ENCODE measurements at places on chromosomes 3 and 15.

- no peak for DNase-seq
Observed at GRCh38 chr15:45384700-45385099, 6.4 kb upstream of the GATM start.

GRCh38 chr3:47581835-47582234, 3.2 kb upstream of the CSPG5 start:
- no peak for DNase-seq

DNA sequence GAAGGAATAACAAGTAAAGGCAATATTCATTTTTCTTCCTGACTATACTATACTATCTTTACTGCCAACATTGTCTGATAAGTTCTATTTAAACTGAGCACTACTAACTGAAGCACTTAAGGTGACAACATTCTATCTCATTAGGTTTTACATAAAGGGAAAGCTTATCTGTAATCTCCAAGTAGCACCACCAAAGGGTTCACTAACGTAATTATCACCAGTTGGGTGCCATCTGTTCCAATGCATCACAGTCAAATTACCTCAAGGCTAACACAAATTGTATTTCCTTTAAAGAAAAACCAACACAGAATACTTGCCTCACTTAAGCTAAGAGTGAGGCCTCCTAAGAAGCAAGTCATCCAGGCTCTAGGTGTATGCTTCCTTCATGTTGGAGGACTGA, 453.8 kb downstream of the RAP2B start:
- DNase-seq = no peak

DNA sequence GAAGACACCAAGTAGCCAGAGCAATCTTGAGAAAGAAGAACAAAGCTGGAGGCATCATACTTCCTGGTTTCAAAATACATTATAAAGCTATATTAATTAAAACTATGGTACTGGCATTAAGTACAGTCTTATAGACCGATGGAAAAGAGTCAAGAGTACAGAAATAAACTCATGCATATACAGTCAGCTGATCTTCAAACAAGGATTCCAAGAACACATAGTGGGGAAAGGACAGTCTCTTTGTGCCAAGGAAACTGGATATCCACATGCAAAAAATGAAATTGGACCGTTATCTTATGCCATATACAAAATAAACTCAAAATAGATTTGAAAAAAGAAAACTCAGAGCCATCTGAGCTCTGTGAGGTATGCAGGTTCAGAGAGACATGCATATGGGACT, 57.4 kb downstream of the SERP1 start:
- DNase-seq = no peak

- DNase-seq = no peak
Observed at GRCh38 chr3:61570813-61571212, 9.4 kb downstream of the PTPRG start.

GRCh38 chr3:126463521-126463920, 12.2 kb downstream of the ZXDC start:
- DNase-seq = no peak

DNA sequence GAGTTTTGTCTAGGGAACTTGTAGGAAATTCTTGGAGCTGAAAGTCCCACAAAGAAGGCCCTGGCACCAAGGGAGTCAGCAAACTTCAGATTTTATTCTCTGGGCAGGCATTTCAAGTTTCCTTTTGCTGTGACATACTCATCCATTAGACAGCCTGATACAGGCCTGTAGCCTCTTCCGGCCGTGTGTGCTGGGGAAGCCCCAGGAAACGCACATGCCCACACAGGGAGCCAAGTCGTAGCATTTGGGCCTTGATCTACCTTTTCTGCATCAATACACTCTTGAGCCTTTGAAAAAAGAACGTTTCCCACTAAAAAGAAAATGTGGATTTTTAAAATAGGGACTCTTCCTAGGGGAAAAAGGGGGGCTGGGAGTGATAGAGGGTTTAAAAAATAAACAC, 15.0 kb downstream of the TIGIT start:
- no peak for DNase-seq

- DNase-seq = no peak
Observed at GRCh38 chr15:46450810-46451182, 816.0 kb downstream of the SQOR start.

- DNase-seq = no peak
Observed at GRCh38 chr3:4809922-4810321, 169.3 kb upstream of the BHLHE40 start.

- DNase-seq = no peak
Observed at GRCh38 chr15:71422530-71423259, 307.4 kb downstream of the THSD4 start.

GRCh38 chr3:183460081-183461055, 31.9 kb upstream of the MCF2L2 start:
- no peak for DNase-seq

DNA sequence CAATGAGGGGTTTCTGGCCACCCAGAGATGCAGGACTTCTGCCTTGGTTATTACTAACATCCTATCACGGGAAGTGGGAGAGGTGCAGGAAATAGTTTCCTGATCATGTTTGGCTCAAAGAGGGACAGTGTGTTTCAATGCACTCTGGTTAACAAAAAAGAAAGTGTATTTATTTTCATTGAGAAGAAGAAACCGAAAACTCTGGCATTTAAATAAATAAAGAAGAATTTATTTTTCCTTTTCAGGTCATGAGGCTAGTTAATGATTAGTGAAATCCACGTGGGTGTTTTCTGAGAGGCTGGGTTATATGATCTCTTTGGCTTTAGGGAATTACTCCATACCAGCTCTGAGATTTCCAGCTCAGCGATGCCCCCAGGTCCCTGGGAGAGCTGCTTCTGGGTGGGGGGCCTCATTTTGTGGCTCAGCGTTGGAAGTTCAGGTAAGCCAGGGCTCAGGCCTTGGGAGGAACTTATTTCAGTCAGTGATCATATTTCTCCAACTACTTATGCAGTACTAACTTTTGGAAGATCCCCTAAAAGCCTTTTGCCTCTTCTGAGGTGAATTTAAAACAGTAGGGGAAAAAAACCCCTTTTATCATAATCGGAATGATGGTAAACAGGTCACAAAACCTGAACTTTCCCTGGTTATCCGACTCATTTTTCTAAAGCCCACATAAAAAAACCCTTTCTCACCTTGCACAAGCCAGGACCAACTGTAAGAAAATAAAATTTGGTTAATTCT, at the start of gene PLA1A:
Gene PLA1A (plus strand): TSS at position 338 of the 741 bp plus-strand sequence. CDS start 29 bp downstream, at position 367.
- no peak for DNase-seq

DNA sequence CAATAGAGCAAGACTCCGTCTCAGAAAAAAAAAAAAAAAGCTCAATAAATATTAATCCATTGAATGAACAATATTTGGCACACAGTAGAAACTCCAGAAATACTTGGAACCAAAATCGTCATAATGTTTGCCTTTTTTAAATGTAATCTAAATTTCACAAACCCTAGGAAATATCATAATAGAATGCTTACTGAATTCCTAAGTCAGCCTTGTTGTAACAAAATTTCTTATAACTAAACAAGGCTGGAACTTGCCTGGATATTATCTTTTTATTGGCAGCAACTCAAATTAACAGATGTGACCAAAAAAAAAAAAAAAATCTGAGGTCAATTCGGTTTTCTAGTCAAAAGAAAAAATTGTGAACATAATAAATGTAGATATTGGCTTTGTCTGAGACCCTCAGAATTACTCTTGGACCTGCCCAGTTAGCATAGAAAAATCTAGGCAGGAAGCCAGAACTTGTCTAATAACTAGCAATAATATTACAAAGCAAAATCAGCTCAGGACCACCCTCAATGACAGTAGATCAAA, 33.3 kb downstream of the GABPB1 start:
- DNase-seq = no peak

DNA sequence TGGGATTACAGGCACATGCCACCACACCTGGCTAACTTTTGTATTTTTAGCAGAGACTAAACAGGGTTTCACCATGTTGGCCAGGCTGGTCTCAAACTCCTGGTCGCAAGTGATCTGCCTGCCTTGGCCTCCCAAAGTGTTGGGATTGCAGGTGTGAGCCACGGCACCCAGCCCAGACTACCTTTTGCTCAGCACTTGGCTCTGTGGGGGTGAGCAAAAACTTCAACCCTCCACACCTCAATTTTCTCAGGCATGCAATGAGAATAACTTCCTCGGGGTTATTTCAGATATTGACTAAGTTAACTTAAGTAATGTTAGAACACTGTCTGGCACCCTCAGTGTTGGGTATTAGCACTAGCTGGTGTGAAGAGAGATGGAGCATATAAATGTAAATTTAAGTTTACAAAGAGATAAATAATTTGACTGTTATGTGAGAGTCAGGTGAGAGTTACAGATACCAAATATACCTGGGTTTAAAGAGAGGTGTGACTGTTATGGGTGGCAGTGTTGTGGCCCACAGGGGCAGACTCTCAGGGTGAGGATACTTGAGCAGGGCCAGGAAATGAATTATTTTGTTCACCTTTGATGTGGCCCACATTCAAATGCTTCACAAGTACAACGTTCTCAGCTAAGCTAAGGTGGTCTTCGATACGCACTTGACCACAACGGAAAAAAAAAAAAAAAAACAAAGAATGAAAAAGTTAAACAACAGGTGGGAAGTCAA, 29.0 kb downstream of the CPOX start:
- DNase-seq = no peak

DNA sequence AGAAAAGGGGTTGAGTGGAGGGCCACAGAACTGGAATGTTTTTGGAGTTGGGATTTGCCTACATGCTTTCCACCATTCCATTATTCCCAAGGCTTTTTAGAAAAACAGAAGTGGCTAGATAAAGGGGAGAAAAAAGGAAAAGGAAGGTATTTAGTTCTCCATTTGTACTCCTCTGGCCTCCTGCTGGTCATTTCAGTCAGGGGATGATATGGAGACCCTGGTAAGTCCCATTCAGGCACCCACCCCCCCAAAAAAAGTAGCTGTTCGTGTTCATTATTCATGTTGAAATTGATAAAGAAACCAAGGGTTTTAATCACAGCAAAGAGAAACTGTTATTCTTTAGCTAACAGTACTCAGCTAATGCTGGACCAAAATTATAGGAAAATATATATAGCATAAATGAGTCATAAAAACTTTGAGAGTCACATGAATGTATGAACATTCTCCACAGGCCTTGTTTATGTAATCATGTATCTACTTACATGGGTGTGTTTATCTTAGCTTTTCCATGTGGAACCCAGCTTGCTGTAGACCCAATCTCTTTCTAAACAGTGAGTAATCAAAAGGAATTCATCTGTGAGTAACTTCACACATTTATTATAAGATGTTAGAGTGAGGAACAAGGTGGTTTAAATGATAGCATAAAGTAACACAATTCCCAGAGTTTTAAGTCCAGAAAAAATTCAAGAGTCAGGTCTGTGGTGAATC, 167.2 kb downstream of the KCNMB2 start:
- no peak for DNase-seq

- DNase-seq = no peak
Observed at GRCh38 chr3:183895296-183895695, 10.6 kb upstream of the PARL start.

DNA sequence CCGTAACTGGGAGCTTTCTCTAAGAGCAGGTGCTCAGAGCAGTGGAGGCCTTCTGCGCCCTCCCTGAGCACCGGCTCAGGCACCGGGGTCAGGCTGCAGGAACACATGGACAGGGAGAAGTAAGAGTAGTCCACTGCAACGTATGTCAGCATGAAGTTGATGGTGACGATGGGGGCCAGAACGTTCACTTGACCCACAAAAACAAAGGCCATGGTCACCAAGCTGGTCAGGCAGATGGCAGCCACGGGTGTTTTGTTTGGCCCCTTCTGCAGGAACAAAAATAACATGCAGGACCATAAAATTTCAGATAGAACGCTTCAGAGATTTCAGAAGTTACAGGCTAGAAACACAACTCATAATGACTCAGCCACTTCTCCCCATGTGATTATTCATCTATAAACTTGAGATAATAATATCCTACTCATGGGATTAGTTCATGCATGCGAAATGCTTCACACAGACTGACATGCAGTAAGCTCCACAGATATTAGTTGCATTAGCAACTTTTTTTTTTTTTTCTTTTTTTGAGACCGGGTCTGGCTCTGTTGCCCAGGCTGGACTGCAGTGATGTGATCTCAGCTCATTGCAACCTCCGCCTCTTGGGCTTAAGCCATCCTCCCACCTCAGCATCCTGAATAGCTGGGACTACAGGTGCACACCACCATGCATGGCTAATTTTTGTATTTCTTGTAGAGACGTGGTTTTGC, 52.2 kb upstream of the HEG1 start:
- DNase-seq = no peak

DNA sequence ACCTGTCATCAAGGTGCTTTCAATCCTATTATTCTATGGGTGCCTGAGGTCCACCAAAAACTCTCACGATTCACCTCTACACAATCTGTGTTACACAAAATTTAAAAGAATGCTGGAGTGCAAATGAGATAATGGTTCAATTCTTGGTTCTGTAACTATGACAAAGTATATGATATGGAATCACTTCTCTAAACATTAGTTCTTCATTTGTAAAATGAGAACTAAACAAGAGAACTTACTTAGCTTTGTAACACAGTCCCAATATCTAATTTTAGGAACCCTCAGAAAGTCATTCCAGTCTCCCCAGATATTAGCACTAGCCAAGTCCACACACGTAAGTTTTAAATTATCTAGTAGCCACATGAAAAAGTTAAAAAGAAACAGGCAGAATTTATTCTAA, 111.5 kb downstream of the TBL1XR1 start:
- DNase-seq = no peak

DNA sequence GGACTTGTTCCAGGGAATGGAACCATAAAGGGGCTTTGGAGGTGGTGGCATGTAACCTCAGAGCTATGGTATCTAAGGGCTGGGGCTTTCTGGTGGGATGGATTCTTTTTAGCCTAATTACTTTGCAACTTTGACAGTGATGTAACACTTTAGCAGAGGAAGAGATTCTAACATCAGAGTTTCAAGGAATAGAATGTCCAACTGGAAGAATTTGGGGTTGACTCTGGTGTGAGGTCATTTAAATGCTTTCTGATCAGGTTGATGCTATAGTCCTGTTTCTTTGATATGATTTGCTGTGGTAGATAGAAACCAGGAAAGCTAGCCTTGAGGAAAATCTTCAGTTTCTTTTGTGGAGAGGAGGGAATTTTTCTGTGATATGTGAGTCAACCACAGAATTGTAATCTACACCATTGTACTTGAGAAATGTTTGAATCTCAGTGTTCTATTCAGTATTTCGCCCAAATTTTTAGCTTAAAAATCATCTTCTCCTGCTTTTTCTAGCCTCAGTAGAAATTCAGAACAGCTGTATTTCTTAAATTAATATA, 40.0 kb downstream of the ATP2C1 start:
- no peak for DNase-seq

DNA sequence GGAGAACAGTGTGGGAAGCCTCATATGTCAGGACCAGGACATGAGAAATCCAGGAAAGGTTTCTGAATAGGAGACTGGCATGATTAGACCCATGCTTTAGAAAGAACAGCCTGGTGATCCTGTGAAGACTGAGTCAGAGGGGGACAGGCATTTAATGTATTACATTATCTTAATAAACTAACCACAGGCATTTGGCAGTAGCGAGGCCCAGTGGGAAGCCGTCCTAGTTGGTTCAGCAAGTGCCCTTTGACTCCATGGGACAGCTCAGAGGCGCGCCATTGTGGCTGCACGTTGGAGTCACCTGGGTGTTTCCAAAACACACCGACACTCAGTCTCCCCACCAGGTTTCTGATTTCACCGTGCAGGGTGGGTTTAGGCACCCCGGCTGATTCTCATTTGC, 90.5 kb upstream of the DGKG start:
- no peak for DNase-seq

Data from activated naive CD8-positive, alpha-beta T cell treated with anti-CD3 and anti-CD28 coated beads, Interleukin-2, amount 50 U/mL, for 16 hours (primary cell).